BJ (cell line): ENCODE measurements at places on chromosomes 7 and 10.

DNA sequence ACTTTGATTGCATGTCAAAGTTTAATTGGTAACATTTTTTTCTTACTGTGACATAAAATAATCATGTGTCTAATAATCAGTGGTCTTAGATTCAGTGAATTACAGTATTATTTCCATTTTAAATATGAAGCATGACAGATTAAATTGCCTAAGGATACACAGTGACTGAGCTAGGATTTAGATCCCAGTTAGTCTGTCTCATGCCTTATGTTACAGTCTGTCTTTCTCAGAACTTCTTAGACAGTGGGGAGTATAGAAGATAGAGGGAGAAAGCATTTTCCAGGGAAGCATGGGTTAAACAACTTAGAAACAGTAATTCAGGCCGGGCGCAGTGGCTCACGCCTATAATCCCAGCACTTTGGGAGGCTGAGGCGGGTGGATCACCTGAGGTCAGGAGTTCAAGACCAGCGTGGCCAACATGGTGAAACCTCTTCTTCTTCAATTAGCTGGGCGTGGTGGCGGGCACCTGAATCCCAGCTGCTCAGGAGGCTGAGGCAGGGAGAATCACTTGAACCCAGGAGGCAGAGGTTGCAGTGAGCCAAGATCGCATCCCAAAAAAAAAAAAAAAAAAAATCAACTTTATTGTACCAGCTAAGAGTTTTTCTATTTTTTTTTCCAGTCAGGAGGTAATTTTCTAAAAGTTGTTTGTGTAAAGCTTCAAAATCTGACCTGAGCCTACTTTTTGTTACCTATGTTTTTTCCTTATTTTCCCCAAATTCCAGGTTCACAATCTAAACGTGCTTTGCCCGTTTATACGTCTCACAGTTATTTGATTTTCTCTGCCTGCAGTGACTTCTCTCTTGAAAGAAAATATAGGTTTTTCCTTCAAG lies 3.3 kb downstream of the CASD1 start:
- no peak for DNase-seq

- no peak for DNase-seq
Measured at GRCh38 chr7:12210179-12211053, 678 bp upstream of the TMEM106B start.

DNA sequence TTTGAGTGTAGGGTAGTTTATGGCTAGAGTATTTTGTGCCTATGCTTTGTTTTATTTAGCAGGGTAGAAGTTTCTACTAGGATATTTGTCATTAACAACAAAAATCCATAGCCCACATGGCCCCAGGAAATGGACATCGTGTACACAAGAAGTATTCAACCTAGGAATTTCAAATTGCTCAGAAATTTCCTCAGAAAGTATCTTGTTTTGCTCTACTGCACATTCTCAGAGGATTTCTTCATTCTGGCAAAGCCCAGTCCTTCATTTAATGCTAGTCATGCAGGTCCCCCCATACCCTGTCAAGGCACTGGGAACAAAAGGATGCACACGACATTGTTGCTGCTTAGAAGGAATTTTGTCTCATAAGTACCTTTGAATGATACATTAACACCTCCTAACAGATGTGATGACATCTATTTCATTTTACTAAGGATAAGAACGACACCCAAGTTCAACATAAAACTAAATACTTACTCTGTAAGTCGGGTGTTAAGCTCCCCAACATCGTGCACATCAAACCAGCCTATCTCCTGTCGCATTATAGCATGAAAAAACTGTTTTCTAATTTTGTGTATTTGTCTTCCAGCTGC lies 34.3 kb downstream of the ABCB1 start:
- DNase-seq = no peak

- no peak for DNase-seq
Measured at GRCh38 chr7:135944753-135945152, 32.4 kb downstream of the MTPN start.

DNA sequence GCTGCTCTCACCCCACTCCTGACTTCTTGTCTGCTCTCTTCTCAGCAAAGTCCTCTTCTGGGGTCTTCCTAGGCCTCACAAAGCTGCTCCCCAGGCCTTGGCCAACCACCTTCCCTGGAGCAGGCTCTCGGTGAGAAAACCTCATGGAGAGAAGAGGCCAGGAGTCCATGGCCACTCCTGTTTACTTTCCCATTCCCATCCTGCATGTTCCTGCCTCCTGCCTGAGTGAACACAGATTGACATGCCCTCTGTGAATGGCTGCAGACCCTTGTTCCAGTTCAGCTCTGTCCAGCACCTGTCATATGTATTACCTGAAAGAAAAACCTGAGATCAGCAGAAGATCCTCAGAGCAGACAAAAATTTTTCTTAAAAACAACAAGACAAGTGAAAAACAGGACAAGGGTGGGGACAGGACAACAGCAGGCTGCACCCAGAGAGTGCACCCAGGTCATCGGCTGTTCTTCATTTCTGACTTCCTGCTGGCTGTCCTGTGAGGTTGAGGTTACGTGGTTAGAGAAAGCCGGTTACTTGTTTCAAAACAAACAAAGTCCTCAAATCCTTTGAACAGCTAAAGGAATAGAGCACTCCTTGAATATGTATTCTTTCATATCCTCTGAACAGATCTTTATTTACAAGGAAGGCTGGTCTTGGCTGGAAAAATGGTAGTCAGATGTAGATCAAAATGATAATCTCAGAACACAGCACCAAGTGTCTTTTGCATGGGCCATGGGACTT lies 34.0 kb upstream of the DLD start:
- DNase-seq = no peak

- DNase-seq = no peak
Measured at GRCh38 chr10:789831-790701, 100.6 kb upstream of the DIP2C start.

DNA sequence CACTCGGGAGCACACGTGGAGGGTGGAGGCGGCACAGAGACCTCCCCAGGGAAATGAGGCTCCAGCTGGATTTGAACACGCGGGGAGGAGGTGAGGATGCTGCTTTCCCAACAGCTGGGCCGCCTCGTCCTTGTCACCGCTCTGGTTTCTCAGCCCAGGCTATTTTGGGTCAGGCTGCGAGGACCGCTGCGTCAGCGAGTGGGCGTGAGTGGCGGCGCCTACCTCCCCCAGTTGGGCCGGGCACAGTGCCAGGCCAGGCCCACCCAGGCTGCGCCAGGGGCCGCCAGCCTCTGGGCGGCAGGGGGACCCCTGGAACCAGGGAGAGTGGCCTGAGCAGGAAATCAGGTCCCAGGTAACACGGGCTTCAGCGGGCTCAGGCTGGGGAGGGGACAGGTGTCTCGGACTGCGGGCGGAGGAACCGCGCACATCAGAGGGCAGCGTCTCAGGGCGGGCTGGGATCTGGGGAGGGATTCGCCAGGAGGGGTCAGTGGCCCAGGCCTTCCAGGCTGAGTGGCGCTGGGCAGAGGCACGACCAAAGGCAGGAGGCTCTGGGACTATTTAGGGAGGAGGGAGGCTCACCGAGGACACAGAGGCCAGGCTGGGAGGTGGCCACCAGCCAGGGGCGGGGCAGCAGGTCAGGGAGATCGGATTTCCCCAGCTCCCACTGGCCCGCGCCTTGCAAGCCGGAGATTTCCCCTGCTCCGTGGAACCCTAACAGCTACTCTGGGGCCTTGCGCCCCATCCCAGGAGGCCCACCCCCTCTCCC lies 125.2 kb upstream of the RET start:
- DNase-seq = no peak

GRCh38 chr7:129434675-129435318 lies 565 bp downstream of the STRIP2 start:
- DNase-seq = no peak

GRCh38 chr7:2201686-2202360 lies 30.9 kb downstream of the MAD1L1 start:
- no peak for DNase-seq

DNA sequence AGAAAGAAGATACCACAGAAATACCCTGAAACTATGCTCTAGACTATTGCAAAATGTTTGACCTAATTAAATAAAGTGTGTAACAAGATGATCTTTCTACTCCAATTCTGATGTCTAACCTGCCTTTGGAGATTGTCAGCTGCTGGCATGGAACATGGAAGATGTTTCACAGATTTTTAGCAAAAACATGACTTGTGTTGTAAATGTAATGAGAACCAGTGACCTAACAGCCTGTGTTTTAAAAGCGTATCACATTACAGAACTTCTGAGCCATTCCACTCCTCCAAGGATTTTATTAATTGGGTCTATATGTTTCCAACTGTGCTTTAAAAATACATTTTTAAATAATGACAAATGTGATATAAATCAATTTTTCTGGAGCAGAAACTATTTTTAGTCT lies 526.3 kb upstream of the SEMA3D start:
- no peak for DNase-seq

- no peak for DNase-seq
Measured at GRCh38 chr7:20053334-20054104, 163.7 kb downstream of the MACC1 start.

DNA sequence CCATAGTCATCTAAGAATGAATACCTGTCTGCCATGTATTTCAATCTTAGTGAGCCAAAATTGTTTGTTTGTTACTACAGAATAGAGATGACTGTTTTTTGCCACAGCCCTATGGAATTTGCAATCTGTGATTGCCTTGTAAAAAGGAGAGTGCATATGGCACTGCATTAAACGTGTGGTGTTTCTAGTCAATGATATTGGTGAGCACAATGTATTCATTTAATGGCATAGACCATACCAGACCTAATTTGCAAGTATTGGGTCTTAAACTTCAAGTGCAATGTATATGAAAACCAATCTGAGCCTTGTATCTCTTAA lies 11.3 kb downstream of the INSIG1 start:
- DNase-seq = no peak

DNA sequence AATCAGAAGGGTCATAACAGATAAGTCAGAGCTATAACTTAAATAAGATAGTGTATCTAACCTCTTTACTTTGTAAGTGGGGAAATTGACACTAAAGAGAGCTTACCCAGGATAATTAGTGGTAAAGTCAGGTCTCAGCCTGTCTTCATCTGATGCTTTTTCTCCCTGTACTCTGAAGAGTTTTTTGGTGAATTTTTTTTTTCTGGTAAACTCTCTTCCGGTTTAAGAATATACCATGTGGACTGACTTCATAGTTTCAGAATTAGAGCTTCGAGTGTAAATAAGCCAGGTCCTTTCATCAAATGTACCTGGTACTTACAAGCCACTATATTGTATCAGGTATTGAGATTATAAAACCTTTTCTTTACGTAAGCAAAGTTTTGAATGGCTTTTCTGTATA lies 6.8 kb downstream of the MINPP1 start:
- DNase-seq = no peak

GRCh38 chr7:151775547-151776443 lies 101.1 kb downstream of the PRKAG2 start:
- no peak for DNase-seq

- DNase-seq = no peak
Measured at GRCh38 chr7:92987538-92987937, 130.2 kb downstream of the SAMD9 start.

GRCh38 chr7:90864088-90864487 lies 268.0 kb downstream of the CDK14 start:
- DNase-seq = no peak

- DNase-seq = no peak
Measured at GRCh38 chr7:63073736-63074135, 924.9 kb upstream of the ZNF722 start.

DNA sequence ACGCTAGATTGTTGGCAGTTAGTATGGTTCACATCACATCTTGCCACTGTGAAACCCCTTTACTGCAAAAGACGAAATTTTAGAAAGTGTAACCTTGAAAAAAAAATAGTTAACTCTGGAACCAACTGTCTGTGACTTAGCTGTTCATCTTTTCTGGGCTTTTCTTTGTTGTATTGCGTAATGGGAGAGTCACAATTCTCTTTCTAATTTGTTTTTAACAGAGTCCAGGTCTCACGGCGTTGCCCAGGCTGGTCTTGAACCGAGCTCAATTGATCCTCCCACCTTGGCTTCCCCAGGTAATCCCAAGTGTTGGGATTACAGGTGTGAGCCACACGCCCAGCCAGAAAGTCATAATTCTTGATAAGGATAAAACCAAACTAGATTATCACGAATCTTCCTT lies 14.5 kb downstream of the UBE3C start:
- no peak for DNase-seq

DNA sequence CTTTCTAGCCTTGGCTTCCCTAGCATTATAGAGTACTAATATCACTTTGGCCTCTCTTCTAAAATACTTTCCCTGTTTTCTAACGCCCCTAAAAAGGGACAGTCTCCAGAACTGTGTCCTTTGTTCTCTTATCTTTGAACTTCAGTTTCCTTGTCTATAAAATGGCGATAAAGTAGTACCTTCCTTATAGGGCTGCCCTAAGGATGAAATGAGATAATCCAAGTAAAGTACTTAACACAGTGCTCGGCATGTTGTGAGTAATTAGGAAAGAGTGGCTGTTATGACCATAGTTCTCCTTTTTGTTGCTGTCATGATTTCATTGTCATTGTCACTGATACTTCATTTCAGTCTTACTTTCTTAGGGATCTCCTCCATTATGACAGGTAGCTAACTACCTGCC lies 114.7 kb downstream of the EXOC4 start:
- no peak for DNase-seq

DNA sequence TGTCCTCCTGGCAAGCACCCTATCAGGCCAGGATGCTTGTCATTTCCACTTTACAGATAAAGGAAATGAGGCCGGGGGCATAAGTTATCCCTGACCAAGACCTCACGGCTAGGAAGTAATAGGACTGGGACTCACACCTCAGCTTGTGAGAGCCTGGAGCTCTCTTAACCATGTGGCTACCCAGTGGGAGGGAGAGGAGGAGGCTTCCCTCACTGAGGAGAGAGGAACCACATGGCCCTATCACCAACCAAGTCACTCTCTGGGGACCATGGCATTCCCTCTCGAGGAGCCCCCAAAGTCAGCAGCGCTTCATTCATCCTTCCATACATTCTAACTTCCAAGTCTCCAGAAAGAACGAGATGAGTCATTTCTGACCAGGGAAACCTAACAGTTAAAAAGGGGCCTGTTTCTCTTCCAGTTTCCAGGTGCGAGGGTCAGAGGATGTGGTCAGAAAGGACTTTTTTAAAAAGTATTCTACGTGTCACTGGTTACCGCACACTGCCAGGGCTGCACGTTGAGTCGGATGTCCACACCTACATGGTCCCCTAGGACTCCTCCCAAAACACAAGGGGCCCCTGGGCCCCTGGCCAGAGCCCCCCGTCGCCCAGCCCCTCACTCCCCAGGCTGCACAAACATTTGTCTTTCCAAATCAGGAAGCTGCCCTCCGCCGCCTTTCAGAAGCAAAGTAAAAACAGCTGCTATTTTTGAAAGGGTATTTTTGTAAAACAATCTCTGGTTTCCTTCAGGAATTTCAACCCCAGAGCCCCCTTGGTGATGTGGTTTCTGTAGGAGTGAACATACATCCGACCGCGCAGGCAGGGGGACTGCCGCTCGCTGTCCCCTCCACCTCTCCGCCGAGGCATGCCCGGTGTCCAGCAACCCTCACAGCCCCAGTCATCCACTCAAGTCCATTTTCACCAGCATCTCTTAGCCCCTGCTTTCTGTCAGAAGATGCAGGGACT lies 128.2 kb upstream of the CHST15 start:
- DNase-seq = no peak
